ENCODE measurements at places on chromosomes 5 and 9.

- no peak for DNase-seq
These were observed 182.0 kb downstream of the CCDC192 start for GRCh38 chr5:127885176-127885575.

DNA sequence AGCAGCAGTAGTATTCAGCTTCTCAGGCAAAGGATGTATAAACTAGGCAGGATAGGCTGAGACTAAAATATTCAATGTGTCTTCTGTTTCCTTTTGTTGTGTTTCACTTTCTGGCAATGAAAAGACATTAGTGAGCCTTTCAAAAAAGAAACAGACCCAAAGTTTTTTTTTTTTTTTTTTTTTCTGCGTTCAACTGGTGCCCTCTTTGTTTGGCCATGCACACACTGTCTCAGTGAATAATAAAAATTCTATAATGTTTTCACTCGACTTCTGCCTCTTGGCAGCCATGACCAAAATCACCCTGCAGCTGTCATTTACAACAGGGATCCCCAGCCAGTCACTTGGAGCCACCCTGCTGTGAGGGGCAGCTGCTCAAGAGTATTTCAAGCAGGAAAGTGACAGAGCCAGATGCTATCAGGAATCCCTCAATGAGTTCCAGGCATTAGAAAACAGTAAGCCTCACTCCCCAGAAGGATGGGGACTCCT is 44.0 kb upstream of the MAN2A1 start:
- DNase-seq = no peak

GRCh38 chr5:56024810-56025150 is 30.0 kb upstream of the IL6ST start:
- no peak for DNase-seq

DNA sequence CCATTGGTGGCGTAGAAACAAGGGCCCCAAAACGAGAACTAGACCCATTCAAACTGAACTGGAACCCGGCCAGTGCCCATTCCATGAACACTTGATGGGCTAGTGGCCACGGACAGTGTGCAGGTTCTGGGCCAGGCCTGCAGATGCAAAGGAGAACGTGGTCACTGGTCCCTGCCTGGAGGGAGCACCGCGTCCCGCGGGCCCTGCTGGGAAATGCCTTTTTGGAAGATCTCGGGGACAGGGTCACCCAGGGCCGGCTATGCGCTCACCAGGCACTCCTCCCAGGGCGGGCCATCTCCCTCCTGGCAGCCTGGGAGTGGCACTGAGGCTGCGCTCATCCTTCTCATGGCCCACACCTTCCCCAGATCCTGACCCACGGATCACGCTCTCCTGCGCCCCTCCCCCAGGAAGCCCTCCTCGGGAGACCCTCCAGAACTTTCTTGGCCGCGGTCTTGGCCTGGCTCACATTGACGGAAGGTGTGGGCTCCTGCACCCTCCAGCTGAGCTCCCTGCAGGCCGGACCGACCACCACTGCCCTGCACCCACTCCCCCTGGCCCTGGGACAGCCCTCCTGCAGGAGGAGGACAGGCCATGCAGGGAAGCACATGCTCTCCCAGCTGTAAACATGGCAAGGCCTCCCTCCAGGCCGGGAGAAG is 2.8 kb upstream of the DIPK1B start:
- no peak for DNase-seq

- no peak for DNase-seq
These were observed 35.4 kb upstream of the RXRA start for GRCh38 chr9:134290603-134291451.

DNA sequence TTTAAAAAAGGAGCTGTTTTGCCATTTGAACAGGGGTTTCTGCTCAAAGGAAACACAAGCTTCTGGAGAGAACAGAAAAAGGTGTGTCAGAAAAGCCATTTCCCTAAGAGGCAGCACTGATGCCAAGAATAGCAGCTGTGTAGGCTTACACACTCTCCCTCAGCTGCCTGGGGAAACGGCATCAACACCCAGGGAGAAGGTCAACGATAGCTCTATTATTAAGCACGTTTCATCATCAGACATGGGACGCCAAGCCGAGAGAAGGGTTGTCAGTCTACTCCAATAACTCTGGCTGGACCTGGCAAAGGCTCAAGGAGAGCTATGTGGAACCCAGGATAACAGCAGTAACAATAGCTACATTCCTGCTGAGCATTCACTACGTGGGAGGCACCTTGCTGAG is 314.2 kb downstream of the CDK5RAP2 start:
- DNase-seq = no peak

- no peak for DNase-seq
These were observed 300.8 kb downstream of the TRIM32 start for GRCh38 chr9:116987721-116988485.

DNA sequence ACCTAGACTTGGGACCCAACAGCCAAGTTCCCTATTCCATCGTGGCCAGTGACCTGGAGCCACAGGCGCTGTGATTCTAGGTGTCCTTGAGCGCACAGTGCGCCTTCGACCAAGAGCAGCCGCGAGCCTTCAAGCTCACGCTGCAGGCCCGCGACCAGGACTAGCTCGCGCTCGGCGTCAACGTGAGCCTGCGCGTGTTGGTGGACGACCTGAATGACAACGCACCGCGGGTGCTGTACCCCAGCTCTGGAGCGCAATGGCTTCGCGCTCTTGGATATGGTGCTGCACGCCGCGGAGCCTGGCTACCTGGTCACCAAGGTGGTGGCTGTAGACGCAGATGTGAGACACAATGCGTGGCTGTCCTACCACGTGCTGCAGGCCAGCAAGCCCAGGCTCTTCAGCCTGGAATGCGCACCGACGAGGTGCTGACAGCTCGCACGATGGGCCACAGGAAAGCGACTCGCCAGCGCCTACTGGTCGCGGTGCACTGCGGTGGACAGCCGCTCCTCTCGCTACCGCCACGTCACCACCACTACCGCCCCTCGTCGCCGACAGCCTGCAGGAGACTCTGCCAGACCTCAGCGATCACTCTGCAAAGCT is 11.4 kb downstream of the PCDHGA12 start:
- DNase-seq = peak; percentile 5

DNA sequence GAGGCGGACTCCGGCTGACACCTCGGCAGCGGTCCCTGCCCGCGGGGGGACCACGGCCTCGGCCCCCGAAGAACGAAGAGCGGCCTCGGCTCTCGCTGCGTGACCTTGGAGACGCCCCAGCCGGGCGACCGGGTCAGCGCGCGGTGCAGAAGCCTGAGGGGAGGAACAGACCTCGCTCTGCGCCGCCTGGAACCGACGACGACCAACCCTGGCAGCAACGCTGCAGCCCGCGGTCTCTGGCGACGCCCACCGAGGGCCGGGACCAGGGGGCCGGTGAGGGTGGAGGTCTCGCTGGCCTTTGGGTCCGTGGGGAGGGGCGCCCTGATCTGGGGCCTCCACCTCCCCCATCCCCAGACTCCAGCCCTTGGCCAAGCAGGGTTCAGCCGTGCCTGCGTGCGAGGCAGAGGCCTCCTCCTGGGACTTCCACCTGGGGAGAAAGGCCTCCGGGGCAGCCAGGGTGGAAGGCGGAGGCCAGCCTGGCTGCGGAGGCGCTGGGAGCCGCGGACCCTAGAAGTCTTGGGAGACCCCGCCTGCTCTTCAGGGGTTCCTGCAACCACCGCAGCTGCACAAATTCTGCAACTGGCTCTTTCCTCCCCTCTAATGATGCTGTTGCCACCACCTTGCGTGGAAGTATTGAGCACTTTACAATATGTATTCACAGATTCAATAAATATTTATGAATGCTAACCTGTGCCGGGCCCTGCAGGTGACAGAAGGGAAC is 44.3 kb upstream of the SLC12A7 start:
- no peak for DNase-seq

DNA sequence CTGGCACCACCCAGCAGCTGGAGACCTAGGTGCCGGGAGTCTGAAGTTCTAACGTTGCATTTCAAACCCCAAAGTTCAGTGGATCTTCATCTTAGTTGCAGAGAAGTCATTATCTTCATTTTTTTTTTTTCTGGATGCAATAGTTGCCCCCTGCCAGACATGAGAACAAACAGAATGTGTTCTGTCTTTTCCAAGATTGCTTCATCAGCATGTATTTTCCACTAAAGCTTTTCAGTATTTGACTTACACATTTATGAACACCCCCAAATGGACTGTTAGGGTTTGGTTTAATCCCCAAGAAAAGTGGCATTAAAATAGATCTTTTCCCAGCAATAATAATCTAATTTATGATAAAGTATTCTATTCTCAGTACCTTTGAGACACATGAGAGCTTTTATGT is 135.2 kb upstream of the OSMR start:
- no peak for DNase-seq

DNA sequence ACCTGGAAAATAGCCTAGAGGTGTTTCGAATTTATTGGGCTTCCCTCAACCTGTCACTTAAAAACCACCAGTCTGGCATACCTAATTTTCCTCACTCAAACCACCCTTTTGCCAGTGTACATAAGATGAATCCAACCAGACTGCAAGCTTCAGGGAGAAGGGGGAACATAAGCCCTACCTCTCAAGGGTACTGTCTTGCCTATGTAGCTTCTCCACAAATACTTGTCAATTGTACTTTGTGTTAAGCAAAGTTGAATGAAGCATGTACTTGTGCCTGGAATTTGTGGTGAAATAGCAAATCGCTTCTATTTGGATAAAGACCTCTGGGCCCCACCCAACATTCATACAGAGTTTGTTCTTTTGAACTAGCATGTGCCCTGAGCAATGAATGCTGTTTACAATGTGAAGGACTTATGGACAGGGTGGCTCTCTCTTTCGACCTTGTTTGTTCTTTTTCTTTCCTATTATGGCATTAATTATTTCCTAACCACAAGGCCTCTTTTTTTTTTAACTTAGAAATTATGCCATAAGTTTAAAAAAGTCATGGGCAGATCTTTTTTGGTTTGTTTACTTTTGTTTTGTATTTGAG is 580.2 kb downstream of the EBF1 start:
- DNase-seq = no peak

DNA sequence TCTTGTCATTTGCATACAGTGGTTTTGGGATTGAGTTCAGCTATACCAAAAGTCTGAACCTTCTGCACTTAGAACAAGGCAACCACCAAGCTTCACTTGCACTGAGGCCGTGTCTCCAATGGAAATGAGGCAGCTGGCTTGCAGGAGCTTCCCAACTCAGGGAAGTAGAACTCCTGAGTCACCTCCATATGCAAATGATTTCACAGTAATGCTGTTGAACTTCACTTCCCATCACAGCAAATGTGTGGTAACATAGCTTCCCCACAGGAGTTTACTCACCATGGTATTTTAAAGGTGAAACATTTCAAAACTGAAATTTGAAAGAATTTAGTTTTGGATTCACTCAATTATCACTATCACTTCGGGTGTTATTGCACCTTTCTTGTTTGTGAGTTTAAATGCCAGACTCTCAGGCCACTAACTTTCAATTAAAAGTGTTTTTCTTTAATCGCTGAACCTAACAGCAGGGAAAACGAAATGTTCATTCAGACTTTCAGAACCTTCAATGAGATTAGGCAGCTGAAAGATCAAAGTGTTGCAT is 9.0 kb downstream of the CD274 start:
- DNase-seq = no peak

DNA sequence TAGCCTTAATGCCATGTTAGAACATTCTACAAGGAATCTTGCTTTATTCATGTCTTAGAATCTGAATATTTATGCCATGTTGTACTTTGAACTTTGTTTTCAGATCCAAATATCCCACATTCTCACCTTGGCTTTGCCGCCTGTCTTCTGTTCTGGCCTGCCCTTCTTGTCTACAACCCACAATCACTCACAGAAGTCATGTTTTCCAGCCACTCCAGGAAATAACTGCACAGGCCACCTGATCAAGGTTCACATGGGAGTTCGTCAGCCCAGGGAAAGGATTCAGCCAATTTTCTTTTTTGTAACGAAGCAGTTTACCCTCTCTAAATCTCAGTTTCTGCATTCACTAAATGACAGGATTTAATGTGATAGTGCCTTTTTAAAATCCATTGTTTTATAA is 70.5 kb downstream of the JAKMIP2 start:
- no peak for DNase-seq

- DNase-seq = no peak
These were observed 281.1 kb upstream of the MAP3K1 start for GRCh38 chr5:56534102-56534829.

GRCh38 chr9:33379666-33380389 is 22.5 kb downstream of the AQP7 start:
- no peak for DNase-seq

- no peak for DNase-seq
These were observed 78.2 kb downstream of the LURAP1L start for GRCh38 chr9:12853051-12853450.

- DNase-seq = no peak
These were observed 12.8 kb downstream of the SLCO4C1 start for GRCh38 chr5:102283102-102283797.

- DNase-seq = no peak
These were observed 28.9 kb upstream of the SLC12A7 start for GRCh38 chr5:1140818-1141189.

- no peak for DNase-seq
These were observed 87.8 kb downstream of the RAI14 start for GRCh38 chr5:34743878-34744277.

GRCh38 chr9:16377311-16377710 is 493.2 kb downstream of the BNC2 start:
- DNase-seq = no peak

DNA sequence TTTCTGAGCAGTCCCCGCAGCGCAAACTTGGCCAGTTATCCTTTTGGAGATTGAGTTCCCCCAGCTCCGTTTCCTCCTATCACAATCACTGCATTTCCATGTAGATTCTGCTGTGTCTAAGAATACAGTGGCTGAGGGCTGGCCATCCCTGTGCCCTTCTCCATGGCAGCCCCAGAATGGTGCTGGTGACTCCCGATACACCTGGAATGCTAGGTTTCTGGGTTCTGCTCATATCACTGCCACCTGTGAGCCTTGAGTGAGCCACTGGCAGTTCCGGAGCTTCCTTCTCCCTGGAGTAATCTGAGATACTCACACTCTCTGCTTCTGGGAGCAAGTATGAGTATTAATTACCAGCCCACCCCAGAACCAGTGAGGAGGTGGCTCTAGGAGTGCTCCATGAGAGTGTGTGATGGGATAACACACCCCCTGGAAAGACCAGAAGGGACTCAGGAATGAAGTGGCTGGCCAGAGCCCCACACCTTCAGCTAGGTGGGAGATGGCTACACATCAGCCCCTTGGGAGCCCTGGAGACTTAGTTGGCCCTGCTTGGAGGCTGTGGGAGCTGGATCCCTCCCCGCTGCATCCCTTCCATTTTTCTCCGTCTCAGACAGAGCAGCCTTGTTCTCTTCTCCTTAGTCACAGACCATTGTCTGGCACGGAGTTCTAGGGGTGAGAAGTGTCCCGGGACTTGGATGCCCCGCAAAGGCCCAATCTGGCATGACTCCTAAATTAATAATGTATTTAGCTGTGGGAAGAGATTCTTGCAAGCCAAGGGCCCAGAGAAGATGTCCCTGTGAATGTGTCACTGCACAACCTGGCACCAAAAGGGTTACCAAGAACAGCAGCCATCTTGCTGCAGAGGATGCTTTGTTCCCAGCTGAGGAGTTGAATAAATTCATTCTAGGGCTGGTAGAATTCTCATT is 4.9 kb downstream of the PCDHGC5 start:
- no peak for DNase-seq

GRCh38 chr5:66299463-66299862 is 155.4 kb downstream of the SREK1 start:
- no peak for DNase-seq

- no peak for DNase-seq
These were observed 62.8 kb downstream of the CD180 start for GRCh38 chr5:67133776-67134175.
